ENCODE measurements at places on chromosomes 3 and 15.

GRCh38 chr15:26260517-26261133 is 397.5 kb upstream of the ATP10A start:
- DNase-seq, result no peak

DNA sequence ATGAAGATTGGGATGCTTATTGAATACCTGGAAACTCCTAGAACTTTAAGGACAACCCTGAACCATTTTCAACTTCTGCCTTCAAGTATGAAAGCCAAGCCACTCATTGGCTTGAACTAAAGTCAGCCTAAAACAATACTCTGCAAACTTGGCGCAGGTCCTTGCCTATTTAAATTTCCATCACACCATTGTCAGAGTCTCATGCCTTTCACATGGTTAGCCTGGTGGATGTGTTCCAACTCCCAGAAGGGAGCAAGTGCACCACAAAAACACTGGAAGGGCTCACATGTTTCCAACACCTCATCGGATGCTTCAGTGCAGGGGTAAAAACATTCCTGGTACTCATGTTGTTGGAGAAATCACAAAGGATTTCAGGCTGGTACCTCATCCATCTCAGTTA is 511.6 kb upstream of the MDFIC2 start:
- no peak for DNase-seq

DNA sequence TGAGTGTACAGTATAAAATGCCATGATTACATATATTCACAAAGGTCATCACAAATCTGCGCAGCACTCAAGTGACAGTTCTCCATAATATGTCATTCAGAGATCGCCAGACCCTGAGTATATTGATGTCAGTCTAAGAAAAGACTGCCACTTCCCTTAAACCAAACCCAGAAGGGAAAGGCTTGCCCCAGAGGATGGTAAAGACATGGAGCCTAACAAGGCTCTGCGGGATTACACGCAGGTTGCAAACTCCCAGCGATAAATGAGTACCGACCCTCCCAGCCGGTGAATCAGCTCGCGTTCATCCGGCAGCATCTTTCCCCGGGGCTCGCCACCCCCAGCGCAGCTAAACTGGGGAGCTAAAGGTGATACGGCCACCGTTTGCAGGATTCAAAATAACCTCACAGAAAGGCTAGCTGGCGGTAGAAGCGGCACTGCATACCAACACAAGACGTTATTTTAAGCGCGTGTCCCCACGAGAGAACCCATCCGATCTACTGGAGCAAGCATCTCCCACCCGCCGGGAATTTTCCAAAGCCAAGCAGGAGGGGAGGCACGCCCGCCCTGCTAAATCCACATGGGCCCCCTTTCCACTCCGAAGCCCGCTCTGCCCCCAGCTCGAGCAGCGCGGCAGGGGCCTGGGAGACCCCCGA is 643 bp downstream of the MYO5A start:
- DNase-seq, result peak; percentile 63

GRCh38 chr3:100155128-100155527 is 40.8 kb upstream of the FILIP1L start:
- no peak for DNase-seq

DNA sequence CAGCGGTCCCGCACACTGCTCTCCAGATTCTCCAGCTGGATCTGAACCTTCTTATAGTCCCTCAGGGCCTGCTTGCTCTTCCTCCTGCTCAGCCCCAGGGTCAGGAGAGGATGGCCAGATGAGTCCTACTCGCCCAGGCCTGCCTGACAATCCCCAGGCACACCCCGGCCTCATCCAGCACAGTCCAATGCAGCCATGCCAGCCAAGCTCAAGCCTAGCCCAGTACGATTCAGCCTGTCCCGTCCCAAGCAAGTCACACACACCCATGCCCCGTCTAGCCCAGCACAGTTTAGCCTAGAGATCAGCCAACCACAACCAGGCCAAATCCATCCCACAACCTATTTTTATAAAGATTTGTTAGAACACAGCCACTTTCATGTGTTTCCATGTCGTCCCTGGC is 16.8 kb downstream of the PLXNB1 start:
- no peak for DNase-seq

DNA sequence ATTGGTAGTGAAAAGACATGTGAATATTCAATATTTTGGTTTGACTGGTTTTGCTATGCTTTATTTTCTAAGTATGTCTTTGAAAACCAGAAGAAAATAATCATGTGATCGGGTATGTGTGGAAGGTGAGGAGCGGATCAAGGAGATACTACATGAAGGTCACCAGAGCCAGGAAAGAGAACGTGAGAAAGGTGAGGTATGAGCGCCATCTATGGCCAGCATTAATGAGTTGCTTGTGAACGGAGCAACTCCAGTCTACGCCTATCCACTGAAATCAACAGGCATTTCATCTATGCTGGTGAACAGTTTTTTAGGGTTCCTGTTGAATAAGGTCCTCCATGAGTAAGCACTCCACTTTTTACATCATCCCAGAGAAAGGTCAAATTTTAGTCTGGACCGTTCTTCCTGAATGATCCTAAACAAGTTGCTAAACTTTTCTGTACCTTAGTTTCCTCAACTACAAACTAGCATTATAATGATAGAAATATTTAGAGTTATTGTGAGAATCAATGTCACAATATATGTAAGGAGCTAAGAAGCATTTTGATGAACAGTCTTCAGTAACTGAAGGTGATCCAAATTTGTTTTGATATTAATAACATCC is 1435.2 kb upstream of the CADM2 start:
- DNase-seq, result peak; percentile 5

- DNase-seq, result no peak
Observed at GRCh38 chr3:23710555-23710954, 95.2 kb upstream of the UBE2E1 start.
